ENCODE measurements at places on chromosomes 11 and 22. TPM values are rescaled to one million over a fixed set of nuclear protein-coding genes. Genes with fewer than 3 reads are reported as not detected.

DNA sequence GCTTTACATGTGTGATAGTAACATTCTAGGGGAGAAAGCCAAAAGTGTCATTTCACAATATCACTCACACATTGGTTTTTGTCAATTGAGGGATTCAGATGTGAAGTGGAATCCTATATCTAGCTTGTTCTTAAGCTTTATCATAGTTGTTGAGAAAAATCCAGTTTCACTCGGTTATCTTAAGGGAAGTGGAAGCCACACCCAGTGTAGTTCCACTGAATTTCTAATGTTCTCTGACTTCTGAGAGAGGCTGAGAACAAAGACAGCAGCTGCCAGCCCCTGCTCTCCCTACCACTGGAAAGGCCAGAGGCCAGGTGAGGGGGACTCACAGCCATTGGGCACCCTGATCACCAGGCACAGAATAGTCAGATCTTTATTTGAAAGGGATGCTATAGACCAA, 53.7 kb downstream of the THAP12 start:
- no peak for DNase-seq

- peak; percentile 23 for DNase-seq
Observed at GRCh38 chr11:28581286-28582242, 473.4 kb downstream of the METTL15 start.

DNA sequence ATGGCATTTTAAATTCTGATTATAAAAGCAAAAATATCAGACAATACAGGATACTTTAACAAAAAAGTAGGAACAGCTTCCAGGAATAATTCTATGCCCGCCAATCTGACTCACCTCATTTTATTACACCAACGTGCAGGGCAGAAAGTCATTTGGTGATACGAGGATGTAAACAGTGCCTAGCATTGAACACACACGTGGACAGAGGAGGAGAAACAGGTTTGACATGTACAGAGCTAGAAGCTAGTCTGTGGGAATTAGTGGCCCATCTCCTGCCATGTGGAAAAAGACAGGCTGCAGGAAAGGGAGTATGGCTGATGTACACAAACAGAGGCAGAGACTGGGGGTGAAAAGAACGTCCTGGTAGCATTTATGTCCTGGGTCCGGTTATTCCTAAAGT, 9.0 kb upstream of the SPINDOC start:
- no peak for DNase-seq

- DNase-seq, result no peak
Observed at GRCh38 chr11:59575505-59575904, 40.1 kb downstream of the OSBP start.

- DNase-seq, result no peak
Observed at GRCh38 chr11:34205326-34206035, 100.1 kb downstream of the NAT10 start.

- no peak for DNase-seq
Observed at GRCh38 chr11:66843776-66844495, 695 bp downstream of the RCE1 start.

- peak; percentile 47 for DNase-seq
Observed at GRCh38 chr11:14029971-14030920, 67.7 kb downstream of the SPON1 start.

DNA sequence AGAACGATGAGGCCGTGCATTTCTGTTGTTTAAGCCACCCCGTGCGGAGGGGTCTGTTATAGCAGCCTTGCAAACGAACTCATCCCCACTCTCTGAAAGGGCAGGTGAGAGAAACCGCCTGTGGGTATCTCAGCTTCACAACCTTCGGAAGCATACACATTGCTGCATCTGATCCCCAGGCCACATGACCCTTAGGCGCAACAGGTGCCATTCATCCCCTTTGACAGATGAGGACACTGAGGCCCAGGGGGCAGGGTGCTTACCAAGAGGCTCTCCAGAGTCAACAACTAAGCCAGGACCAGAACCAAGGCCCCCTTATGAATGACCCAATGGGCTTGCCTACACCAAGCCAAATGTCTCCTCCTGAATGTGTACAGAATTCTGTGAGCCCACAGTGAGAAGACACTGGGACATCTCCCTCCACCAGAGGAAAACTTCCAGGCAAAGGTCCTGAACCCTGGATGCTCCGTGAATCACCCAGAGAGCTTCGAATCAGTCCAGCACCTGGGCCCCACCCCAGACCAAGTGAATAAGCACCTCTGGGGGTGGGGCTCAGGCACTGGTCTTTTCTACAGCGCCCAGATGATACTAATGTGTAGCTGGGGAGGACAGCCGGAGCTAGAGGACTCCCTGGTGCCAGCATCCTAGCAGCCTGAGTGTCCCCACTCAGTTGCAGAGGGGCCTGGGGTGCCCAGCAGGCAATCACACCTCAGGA, 83.2 kb downstream of the BUD13 start:
- DNase-seq, result no peak

- DNase-seq, result no peak
Observed at GRCh38 chr11:65426839-65427690, 4.5 kb downstream of the NEAT1 start.

The SIAE gene
- 33.5 TPM for polyA plus RNA-seq

The MS4A6A gene
- not detected for polyA plus RNA-seq

The EIF1AD gene
- polyA plus RNA-seq, result 24.0 TPM

The SYT9 gene
- not detected for polyA plus RNA-seq

The CCDC85B gene
- 20.2 TPM for polyA plus RNA-seq

The MLC1 gene
- polyA plus RNA-seq, result 0.15 TPM
